ENCODE measurements at places on chromosomes 3 and 15.

DNA sequence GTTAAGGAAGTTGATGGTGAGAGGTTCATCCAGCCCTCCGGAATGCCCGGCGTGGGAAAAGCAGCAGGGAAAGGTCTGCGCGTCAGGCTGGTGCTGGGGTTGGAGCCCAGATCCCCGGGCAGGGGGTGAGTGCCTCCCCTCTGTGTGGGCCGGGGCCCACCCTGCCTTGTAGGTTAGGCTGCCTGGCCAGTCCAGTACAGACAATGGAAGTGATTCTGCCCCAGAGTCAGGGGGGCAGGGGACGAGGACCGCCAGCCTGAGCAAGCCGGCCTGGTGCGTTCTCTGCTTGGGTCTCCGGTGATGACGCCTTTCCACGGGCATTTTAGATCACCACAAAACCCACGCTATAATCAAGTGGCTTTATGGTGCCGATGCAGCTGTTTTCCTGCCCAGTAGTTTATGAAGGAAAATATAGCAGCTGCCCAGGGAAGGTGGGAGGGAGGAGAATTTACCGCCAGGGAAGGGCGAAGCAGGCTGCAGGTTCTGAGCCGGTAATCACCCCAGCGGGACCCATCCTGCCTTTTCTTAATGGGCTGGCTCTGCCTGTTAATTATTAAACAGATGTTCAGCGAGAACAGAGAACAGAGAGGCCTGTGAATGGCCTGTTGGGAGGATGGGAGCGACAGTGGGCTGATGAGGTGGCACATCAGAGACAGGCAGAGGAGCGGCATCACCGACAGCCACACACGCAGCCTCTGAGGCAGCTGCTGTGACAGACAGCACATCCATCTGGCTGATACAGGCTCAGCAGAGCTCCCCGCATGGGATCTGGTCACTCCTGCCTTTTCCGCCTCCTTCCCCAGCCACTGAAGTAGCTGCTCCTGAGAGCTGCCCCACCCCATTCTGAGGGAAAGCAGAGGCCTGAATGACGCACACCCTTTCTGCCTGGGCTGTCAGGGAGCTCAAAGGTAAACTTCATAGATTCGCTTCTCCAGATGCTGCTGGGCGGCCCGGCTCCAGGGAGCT is 35.2 kb downstream of the BDH1 start:
- DNase-seq, result peak; percentile 91

DNA sequence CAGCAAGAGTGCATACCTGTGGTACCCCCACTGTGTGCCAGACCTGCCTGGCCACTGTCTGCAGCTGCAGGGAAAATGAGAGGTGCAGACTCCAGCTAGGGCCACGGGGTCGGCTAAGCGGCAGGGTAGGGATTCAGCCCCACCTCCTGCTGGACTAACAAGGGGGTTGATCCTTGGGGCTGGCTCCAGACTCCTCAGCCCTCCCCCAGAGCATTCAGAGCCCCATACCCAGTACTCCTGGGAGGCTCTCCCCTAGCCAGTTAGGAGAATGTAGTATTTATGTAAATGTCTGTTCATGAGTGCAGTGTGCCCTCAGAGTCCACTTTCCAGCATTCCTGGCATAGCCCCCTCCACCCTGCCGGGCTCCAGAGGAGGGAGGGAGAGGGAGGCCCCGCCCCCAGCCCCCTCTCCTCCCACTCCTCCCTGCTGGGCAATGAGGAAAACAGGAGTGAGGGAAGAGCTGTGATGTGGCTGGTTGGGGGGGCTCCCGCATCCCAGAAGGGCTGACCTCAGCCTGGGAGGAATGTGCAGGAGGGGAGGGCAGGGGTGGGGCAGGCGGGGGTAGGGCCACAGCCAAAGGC is 4.5 kb upstream of the SEMA3B start:
- DNase-seq, result peak; percentile 97

- DNase-seq, result no peak
Measured at GRCh38 chr3:56121716-56122115, 346.6 kb downstream of the ERC2 start.

GRCh38 chr3:27290760-27291159 is 78.4 kb downstream of the NEK10 start:
- no peak for DNase-seq
